NCI-H774 (cell line): ENCODE measurements at places on chromosomes 3 and 15.
A peak's percentile ranks its signal among the peaks of the same experiment; 100 is the strongest.

DNA sequence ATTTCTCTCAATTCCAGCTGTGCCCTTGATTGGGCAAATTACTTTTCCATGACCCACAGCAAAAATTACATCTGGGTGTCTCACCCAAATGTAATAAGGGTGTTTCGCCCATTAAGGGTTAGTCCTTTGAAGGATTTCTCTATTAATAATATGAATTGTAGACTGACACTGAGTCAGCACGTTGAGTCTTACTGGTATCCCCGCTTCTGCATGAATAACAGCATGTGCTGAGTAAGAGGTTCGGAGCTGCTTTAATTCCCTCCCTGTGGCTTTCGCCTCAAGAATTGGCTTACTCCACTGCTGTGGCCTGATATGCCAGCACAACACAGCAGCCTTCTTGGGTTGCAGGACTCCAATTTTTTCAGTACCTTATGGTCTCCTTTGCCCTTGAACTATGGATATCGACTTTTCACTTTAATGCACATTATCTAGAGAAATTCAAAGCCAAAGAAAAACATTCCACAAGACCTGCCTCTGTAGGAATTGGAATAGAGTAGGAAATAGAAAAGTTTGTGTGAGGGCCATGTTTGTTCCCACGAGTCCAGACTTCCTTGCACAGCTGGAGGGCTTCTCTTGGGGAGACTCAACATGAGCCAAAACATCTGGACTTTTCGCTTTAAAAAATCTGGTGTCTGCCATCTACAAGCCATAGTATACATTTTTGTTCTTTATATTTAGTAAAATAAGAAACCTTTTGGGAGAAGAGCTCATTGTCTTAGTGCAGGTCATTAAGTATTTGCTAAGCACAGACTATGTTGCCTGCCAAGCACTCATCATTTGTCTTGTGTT lies 20.7 kb upstream of the ERC2 start:
- no peak for DNase-seq

- DNase-seq: no peak
These were observed 65.1 kb upstream of the TSC22D2 start for GRCh38 chr3:150342896-150343467.

DNA sequence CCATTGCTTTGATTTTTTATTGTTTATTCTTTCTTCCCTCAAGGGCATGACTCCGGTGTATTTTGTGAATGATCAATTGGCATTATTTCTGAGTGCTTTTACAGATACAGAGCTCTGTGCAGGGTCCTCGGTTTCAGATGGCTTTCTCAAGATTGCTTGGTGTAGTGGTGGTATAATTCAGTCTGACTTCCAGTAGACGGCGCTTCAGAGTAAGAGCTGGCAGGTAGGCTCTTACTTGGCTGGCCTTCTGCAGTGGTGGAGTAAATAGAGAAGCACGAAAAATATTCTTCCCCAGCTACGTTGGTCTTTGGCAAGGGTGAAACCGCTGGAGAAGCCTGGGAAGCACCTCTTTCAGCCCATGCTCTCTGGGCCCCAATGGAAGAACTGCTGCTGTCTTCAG lies 723.0 kb upstream of the BCHE start:
- DNase-seq: no peak

DNA sequence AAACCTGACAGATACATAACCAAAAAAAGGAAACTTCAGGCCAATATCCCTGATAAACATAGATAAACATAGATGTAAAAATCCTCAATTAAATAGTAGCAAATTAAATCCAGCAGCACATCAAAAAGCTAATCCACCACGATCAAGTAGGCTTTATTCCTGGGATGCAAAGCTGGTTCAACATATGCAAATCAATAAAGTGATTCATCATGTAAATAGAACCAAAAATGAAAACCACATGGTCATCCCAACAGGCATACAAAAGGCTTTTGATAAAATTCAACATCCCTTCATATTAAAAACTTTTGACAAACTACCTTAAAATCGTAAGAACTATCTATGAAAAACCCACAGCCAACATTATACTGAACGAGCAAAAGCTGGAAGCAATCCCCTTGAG lies 882.2 kb downstream of the NTRK3 start:
- no peak for DNase-seq

GRCh38 chr3:186540835-186541226 lies 3.3 kb downstream of the CRYGS start:
- DNase-seq: no peak

- DNase-seq: no peak
These were observed 32.8 kb upstream of the MFSD1 start for GRCh38 chr3:158768881-158769543.

DNA sequence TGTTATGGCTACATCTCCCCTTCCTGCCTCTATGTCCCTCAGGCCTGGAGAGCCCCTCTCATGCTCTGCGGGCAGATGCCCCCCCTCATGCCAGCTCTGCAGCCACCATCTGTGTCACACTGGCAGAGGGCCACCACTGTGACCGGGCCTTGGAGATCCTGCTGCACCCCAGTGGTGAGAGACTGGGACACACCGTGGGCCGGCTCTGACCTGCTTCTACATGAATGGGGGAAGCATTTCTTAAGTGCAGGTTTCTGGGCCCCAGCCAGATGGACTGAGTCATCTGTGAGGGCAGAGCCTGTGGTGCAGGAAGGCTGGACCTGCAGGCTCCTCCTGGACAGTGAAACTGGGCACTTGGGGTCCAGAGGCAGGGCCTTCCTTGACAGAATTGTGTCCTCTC lies 4.8 kb downstream of the VWA5B2 start:
- DNase-seq: no peak

DNA sequence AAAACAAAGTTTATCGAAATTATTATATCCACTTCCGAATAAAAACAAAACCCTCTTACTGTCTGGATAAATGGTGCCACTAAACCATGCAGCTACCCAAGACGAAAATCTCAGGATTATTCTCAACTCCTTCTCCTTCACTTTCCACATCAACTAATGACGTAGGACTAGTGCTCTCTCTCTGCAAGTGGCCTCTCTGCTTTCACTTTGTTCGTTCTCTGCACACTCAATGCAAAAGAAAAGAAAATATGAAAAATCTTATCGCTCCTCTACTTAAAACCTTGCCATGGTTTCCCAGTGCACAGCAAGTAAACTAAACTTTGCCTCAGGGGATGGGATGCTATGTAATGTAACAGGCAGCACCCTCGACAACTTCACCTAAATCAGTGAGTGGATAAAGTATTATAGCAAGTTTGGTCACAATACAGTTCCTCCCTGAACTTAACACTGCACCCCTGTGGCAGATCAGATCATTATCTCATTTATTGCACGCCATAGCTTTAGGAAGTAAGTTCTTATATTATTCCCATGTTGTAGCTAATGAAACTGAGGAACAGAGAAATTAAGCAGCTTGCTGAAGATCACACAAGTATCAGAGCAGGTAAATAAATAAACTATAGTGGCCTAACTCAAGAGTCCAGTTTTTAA lies 262.7 kb upstream of the GADL1 start:
- DNase-seq: no peak

GRCh38 chr3:111218615-111219014 lies 147.0 kb downstream of the NECTIN3 start:
- no peak for DNase-seq

- DNase-seq: peak; percentile 59
These were observed 127.9 kb downstream of the ST8SIA2 start for GRCh38 chr15:92521624-92522008.

GRCh38 chr3:161879470-161879869 lies 382.9 kb downstream of the OTOL1 start:
- no peak for DNase-seq

DNA sequence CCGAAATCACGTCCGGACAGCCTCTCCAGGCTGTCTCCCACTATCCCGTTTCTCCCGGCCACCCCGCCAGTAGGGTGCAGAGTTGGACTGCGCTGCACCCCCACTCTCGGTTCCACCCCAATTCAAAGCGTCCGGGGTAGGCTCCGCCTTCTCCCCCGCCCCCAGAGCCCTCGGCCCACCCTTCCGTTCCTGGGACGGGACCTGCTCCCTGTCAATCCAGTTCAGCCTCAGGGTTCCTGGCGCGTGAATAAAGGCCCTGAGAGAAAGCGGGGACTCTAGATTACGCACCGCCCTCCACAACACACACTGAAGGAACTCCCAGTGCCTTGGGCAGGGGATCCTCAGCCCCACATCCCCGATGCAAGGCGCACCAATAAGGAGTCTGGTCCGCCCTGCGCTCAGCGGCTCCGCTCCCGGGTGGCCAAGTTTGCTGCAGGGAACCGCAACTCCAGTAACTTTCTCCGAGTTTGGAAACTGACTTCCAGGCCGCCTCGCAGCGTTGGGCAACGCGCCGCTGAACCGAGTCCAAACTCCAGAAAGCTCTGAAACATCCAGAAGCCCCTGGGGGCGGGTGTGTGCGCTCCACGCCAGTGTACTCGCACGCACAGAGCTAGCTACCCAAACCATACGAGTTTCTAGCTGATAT lies 1.9 kb downstream of the ADAMTS9 start:
- DNase-seq: peak; percentile 7

DNA sequence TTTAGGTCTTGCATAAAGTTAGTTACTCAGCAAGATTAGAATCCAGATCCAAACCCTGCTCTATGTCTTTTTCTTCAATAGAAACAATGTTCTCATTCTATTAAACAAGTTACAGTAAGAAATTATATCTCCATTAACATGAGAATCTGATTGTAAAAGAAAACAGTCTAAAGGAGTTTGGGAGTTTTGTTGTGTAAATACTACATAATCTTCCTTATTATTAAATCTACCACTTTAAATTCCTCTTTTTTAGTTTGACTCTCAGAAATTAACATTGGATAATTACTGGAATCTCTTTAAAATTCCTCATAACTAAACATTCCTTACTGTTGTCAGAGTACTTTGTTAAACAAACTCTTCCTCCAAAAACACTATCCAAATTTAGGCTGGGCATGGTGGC lies 1.7 kb upstream of the GOLIM4 start:
- no peak for DNase-seq

DNA sequence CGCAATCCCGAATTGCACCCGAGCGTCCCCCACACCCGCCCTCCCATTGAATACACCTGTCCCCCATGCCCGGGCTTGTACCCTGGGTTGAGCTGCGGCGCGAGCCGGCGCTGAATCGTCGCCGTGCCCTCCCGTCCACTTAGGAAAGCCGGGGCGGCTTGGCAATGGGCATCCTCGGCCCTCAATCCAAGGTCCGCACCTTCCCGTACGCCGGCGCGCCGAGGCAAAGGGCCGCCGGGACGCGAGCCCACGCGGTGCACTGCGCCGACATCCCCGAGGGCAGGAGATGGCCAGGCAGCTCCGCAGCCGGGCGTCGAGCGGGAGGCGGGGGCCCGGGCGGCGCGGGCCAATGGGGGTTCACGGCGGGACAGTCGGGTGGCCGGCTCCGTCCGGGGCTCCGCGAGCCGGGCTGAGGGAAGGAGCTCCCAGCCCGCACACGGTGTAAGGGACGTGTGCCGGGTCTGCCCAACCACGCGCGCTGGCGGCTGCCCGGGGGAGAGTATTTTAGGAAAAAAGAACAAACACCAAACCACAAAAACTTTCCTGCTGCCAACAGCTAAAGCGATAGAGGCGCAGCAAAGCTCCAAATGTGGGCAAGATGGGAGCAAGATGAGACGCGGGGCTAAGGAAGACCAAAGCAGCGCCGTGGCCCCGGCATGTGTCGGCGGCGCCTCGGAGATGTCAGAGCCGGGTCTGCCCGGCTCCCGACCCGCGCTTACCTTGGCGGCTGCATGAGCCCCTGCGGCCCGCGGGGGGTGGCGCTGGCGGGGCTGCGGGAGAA lies 621 bp downstream of the RGMA start:
- no peak for DNase-seq

DNA sequence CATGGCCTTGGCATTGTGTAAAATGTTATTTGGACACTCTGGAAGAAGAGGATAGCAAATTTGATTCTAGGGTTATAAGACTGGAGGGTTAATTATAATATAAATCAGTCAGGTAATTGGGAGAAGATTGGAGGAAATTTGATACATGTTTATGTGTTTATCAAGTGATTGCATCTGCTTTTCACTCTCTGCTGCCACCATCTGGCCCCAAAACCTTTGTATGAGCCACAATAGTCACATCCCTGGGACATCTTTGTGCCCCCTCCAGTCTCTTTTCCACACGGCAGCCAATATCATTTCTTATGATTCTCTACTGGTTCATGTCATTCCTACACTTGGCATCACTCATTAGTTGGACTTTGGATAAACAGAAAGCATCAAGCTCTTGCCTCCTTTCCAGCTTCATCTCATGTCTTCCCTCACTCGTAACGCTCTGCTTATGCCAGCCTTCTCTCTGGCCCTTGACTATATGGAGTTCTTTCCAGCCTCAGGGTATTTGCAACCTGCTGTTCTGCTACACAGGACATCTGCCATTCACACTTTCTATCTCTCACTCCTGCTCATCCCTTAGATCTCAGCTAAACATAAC lies 602.3 kb upstream of the SUCLG2 start:
- DNase-seq: no peak

DNA sequence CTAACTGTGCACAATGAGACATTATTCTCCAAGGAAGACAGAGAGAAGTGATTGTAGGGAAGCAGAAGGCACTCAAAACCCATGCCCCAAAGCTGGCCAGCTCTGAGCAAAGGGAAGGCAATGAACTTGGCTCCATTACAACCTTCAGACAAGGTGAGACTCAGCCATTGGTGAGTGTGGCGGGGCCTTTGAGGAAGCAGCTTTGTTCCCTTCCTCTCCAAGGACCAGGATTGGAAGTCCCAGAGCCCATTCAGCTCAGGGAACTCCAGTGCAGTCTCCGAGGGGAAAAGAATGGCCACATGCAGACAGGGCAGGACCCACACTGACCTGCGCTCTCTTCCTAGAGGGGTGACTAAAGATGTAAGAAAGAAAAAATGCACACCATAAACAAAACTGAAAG lies 23.1 kb downstream of the HEG1 start:
- no peak for DNase-seq

DNA sequence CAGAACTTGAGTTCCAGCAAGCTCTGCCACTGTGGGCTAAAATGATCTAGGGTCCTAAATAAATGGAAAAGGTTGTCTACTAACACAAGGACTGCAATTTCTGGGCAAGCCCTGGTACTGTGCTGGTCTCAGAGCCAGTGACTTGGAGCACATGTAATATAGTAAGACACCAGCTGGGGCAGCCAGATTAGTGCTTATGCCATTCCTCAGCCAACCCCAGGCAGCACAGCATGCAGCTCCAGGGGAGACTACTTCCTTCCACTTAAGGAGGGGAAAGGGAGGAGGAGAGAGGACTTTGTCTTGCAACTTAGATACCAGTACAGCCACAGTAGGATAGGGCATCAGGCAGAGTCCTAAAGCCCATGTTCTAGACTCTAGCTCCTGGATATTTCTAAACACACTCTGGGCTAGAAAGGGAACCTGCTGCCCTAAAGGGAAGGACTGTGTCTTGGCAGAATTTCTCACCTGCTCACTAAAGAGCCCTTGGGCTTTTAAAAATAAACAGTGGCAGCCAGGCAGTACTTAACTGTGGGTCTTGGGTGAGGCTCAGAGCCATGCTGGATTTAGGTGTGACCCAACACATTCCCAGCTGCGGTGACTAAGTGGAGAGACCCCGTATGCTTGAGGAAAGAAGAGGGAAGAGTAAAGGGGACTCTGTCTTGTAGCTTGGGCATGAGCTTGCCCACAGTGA lies 223.7 kb upstream of the BCHE start:
- DNase-seq: no peak

- peak; percentile 37 for DNase-seq
These were observed 45.0 kb downstream of the ESYT3 start for GRCh38 chr3:138479438-138479863.

GRCh38 chr3:126132751-126133511 lies 47.5 kb downstream of the ALDH1L1 start:
- DNase-seq: no peak

- no peak for DNase-seq
These were observed 17.8 kb downstream of the HERC1 start for GRCh38 chr15:63815796-63816533.

GRCh38 chr3:63863150-63864007 lies at the start of the genes ATXN7 and THOC7:
TSS of gene ATXN7 (plus strand) at chr3:63863867. CDS start at chr3:63912599, 48,732 bp downstream.
TSS of gene THOC7 (minus strand) at chr3:63863805. CDS start at chr3:63863790, 15 bp downstream.
- DNase-seq: no peak

GRCh38 chr15:78146425-78147154 lies 2.6 kb upstream of the IDH3A start:
- no peak for DNase-seq
